ENCODE measurements at places on chromosomes 12 and 14.

DNA sequence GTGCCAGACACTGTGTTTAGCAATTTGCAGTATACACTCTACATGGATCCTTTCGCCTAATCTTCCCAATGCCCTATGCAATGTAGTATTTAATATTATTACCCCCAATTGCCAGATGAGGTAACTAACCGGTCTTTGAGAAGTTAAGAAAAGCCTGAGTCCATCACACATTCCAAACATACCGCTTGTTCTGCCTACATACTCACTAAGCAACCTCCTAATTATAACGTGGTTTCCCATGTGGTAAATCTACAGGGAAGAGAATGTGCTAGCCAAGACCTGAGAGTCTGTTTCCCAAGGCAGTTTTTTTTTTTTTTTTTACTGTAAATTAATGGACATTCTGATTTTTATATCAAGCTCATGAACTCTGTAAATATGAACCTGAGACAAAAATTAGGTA lies 37.2 kb downstream of the ATP2B1 start:
- no peak for DNase-seq

DNA sequence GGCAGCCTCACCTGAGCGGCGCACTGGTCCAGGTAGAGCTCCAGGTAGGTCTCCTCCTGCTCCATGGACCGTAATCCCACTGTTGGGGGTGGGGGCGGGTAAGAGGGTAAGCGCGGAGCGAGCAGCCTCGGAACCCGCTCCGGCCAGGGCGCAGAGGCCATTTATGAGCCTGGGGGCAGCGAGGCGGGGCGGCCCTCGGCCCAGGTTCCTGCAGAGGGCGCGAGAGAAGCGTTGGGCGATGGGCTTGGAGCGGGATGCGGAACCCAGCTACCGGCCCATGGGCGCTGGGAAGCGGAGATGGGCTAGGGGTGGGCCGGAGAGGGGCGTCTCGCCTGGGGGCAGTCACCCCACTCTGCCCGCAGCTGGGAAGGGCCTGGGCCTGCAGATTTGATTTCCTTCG lies at the start of gene TBPL2:
Gene TBPL2, minus strand, starts transcription at position 232 of the 400 bp plus-strand sequence. Its CDS starts 167 bp downstream, at position 65.
- no peak for DNase-seq

- no peak for DNase-seq
Measured at GRCh38 chr12:108582509-108582908, 15.4 kb downstream of the TMEM119 start.

DNA sequence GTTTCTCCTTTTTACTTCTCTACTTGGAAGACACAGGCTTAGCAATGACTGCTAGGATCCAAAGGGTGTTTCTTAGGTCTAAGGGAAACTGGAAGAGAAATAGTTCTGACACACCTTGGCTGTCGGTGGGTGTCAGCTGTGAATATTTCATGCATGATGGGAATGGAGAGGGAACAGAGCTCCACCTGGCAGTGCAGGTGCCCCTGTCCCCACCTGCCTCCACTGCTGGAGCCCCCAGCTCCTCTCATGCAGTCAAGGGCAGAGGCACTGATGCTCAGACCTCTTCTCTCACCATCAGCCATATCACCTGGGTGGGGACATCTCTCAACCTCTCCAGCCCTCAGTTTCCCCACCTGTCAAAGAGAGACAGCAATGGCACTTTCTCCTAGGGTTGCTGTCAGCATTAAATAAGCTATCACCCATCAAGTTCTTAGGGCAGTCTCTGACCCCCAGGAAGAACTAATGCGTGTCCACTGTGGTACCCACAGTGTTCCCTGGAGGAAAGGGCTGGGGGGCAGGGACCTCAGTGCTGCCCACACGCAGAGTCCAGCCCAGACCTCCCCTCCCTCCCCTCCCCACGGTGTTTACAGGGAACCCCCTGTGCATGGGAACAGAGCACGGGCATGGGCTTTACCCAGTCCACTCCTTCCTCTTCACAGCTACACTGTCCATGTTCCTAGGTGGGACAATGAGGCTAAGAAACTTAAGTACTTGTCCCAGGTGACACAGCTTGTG lies 69.1 kb downstream of the C14orf132 start:
- DNase-seq = no peak

- DNase-seq = no peak
Measured at GRCh38 chr14:101506926-101507835, 54.1 kb upstream of the DIO3 start.

- no peak for DNase-seq
Measured at GRCh38 chr12:66932126-66932525, 253.2 kb upstream of the GRIP1 start.
